ENCODE measurements at places on chromosomes 12 and 14.

GRCh38 chr12:105831372-105831771 lies 307.4 kb downstream of the NUAK1 start:
- DNase-seq = no peak

DNA sequence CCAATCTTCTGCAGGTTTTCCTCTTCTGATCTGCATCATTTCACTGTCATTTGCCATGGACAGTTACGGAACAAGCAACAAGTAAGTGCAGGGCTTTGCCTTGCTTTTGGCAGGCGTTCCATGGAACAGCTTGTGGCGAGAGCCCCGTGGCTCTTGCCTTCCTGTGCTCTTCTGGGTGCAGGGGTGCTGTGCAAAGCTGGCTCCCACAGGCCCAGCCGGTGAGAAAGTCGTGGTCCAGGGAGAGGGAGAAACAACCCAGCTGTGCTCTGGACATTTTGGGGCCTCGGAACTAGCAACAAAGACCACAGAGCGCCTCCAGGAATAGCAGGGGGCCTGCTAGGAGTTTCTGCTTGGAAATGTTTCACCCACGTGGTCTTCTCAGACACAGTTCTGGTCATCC lies 164.7 kb downstream of the ADGRD1 start:
- no peak for DNase-seq

DNA sequence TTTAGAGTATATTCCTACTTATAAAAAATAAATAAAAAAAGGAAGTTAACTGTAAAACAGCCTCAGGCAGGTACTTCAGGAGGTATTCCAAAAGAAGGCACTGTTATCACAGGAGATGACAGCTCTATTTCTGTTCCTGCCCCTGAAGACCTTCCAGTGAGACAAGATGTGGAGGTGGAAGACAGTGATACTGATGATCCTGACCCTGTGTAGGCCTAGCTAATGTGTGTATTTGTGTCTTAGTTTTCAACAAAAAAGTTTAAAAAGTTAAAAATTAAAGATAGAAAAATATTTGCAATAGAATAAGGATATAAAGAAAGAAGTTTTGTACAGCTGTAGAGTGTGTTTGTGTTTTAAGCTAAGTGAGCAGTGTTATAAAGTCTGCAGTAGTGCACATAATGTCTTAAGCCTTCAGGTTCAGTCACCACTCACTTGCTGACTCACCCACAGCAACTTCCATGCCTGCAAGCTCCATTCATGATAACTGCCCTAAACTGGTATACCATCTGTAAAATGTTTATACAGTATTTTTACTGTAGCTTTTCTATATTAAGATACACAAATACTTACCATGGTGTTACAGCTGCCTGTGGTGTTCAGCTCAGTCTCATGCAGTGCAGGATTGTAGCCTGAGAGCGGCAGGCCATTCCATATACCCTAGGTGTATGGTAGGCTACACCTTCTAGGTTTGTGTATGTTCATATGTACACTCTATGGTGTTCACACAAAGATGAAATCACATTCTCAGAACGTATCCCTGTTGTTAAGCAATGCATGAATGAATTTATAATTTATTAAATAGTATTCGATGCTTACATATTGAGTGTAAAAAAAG lies 121.1 kb downstream of the ANO6 start:
- no peak for DNase-seq

GRCh38 chr12:104719700-104720338 lies 238.3 kb downstream of the SLC41A2 start:
- no peak for DNase-seq

- no peak for DNase-seq
These were observed 9.6 kb downstream of the XRCC3 start for GRCh38 chr14:103705504-103706284.

GRCh38 chr12:122854554-122854953 lies 19.3 kb downstream of the HIP1R start:
- no peak for DNase-seq

DNA sequence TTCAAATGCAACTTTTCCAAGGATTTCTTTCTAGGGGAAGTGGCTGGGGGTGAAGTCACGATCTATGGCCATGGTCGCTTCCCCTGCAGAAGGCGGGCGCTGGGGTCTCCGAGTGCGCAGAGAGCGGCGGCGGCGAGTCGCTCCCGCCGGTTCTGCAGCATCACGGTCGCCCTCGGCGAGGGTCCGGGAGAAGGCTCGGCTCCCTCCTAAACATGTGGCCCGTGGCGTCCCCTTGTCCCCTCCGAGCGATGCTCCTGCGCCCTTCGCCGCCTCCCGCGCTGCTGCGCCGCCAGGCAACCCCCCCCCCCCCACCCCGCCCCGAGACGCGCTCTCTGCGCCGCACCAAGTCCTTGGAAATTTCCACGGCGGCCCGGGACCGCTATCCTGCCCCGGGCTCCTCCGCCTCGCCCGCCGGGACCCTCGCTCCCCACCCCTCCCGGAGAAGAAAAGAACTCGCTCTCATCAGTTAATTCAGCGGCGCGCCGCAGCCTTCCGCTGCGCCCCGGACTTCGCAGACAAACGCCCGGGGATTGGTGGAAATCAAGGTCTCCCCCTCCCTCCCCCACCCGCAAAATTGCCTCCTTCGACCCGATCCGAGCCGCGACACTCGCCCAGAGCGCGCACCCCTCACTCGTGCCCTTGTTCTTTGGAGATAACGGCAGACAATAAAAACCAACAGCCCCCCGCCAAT lies at the start of gene ST8SIA1:
Gene ST8SIA1, minus strand, starts transcription at position 298 of the 691 bp plus-strand sequence. CDS start 475 bp downstream, outside the sequence.
- peak; percentile 28 for DNase-seq

DNA sequence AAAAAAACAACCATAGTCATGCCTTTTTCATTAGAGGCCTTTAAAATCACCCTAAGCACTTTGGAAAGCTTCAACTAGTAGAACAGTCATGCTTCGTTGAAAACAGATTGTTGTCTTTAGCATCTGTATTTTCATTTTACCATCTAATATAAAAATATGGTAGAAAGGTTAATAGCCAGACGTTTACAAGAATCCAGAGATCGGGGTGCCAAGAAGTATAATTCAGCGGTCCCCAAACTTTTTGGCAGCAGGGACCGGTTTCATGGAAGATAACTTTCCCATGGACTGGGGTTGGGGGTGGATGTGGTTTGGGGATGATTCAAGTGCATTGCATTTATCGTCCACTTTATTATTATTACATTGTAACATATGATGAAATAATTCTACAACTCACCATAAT lies 138.4 kb downstream of the GLT1D1 start:
- no peak for DNase-seq

- no peak for DNase-seq
These were observed 34.3 kb upstream of the TEX22 start for GRCh38 chr14:105363847-105364708.

DNA sequence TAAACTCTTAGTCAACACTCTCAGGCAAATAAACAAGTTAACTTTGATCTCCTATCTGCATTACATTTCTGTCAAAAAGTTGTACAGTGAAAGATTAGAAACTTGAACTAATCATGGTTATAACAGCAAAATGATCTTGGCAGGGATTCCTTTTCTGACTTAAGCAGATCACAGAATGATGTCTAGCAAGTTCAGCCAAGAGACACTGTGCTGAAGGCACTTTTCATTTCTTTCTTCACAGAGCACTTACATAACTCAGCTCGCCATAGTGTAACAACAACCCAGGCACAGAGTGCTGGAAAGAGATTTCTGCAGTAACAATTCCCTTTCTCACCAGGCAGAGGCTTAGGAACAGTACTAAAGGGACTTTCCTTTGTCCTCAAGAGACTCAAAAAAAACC lies 19.6 kb upstream of the CSRP2 start:
- no peak for DNase-seq

DNA sequence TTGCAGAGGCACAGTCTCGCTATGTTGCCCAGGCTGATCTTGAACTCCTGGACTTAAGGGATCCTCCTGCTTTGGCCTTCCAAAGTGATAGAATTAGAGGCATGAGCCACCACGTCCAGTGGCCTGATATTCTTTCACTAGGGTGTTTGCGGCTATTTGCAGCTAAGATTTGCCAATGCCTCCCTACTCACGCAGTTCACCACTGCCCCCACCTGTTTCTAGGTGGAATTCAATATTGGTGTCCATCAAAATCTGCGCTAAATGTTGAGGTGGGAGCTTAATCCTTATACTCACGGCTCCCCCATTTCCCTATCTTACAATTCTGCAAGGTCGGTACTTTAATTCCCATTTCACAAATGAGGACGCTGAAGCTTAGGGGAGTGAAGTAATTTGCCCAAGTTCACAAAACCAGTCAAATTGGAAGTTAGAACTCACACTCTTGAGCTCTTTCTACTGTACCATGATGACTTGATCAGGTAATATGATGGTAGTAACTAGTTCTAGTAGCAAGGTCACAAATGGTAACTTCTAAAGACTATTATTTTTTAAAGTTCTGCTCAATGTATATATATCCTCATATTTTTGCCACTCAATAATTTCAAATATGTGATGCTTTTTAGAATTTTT lies 22.1 kb upstream of the LRRC9 start:
- DNase-seq = peak; percentile 45

DNA sequence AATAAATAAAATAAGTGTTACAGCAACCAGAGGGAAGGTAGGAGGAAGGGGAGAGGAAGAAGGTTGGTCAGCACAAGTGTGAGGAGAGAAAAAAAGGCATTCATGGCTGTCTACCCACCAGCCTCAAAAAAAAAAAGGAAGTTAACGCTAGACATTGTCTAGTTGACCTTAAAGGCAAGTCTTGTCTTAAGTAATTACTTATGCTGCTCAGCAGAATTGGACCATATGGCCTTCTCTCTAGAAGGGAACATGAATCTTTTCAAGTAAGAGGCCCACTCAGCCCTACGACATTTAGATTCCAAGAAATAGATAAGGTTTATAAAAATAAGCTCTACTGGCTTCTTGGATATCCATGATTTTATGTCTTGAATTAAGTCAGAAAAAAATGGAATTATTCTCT lies 172.7 kb downstream of the ETNK1 start:
- no peak for DNase-seq

DNA sequence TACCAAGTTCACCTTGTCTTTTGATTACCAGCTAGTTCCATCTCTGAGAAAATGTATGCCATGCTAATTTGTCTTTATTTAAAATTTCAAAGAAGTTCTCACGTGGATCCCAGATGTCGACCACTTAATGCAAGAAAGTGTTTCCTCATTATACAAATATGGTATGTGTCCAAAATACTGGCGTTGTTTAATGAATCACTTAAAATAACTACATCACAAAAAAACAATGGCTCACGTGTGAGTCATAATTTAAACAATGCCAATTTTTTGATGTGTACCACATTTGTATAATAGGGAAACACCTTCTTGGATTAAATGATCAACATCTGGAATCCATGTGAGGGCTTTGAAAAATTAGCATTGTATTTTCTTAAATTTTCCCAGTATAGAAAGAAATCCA lies 40.8 kb downstream of the DBX2 start:
- no peak for DNase-seq

- no peak for DNase-seq
These were observed 3.5 kb downstream of the CMTM5 start for GRCh38 chr14:23380197-23380914.

GRCh38 chr14:74515891-74516412 lies 22.4 kb downstream of the ISCA2 start:
- DNase-seq = peak; percentile 51

GRCh38 chr14:52690983-52691760 lies 4.2 kb downstream of the ERO1A start:
- DNase-seq = no peak

GRCh38 chr14:58876608-58877007 lies 238.8 kb downstream of the DACT1 start:
- no peak for DNase-seq

DNA sequence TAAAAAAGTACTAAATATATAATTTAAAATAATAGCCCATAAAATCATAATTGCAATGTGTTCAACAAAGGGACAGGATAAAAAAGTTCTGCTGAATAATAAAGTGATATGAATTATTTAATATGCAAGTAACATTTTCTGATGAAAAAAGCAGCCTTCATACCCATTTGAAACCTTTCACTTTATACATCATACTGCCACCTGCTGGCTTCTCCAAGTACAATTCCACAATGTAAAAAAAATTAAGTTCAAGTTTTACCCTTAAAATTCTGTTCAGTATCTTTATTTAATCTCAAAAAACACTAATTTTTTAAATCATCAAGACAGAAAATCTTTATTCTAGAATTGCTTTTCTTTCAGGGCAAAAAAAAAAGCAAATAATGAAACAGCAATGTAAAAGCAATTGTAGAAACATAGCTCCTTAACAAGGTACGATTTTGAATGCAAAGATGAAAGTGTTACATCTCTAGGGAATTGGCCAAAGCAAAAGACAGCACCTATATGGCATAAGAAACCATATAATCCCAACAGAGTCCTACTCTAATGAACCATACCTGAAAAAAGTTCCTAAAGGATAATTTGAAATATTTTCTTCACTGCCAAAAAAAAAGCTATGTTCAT lies 15.0 kb downstream of the MDM1 start:
- no peak for DNase-seq

DNA sequence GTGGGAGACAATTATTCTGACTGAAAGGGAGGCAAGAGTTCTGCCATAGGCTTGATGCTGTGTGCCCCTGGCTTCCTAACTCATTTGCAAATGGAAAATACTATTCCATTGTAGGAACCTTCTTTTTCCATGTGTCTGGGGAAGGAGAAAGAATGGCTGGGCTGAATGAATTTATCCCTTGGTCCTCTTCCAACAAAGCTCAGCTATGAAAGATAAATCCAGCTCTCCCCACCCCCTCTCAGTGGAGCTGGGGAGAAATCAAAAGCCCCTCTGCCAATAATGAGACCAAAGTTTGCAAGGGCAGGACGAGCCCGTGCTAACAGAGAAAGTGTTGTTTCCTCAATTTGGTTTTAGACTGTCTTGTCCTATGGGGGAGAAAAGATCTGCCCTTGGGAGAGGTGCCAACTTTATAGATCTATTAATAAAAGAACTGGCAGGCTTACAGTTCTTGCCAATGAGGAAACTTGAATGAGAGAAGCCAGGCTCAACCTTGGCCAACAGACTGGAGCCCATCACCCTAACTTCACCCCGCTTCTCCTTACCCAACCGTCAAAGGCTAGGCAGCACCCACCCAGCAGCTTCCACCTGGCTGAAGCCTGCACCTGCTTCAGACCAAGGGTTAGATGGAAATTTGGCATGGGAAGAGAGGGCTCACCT lies 8.9 kb upstream of the TCL1B start:
- DNase-seq = no peak

DNA sequence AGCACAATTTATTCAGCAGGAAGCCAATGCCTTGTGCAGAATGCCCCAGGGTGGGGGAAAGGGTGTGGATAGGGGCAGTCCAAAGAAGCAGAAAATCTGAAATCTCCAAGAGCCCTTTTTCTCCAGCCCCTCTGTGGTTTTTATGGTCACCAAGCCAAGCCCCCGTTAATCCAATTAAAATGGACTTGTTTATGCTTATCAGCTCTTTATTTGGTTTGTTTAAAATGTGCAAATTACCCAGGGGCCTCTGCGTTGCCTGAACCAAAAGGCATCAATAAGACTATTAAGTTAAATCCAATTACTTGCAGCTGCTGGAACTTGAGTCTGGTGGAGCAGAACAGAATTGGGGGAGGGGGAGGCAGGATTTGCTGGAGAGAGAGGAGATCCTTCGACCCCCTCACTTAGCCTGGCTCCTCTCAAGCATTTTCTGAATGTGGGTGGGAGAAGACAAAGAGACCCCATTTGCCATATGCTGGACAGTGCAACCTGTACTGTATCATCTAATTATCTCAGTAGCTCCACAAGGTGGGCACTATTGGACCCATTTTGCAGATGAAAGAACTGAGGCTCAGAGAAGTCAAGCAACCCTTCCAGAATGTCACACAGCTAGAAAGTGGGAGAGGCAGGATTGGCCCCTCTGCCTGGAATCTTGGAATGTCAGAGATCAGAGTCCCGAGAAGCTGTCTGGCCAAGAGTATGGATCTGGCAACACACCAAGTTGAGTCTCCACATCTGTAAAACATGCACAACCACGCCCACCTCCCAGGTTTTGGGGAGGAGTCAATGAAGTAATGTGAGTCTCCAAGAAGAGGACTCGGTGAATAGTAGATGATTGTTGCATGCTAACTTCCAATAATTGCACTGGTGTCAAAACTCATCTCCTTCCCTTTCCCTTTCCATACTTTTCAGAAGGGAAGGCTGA lies 66.9 kb downstream of the CMKLR1 start:
- DNase-seq = no peak
